ENCODE measurements at places on chromosomes 2 and 18. TPM values are rescaled to one million over a fixed set of nuclear protein-coding genes. Genes with fewer than 3 reads are reported as not detected.

OXER1 gene
- total RNA-seq, result not detected

LTBP1 gene
- 9.2 TPM for total RNA-seq

G6PC2 gene
- total RNA-seq, result not detected

ASB18 gene
- not detected for total RNA-seq

C2orf80 gene
- not detected for total RNA-seq

NCKAP5 gene
- 1.4 TPM for total RNA-seq

IL1R2 gene
- not detected for total RNA-seq

PDE11A gene
- under 0.01 TPM for total RNA-seq

CRIM1 gene
- total RNA-seq, result 681 TPM

DSG1 gene
- total RNA-seq, result not detected

HRH4 gene
- total RNA-seq, result not detected

CNGA3 gene
- not detected for total RNA-seq

PLCL1 gene
- 2.0 TPM for total RNA-seq

All from bladder microvascular endothelial cell (primary cell).